GM12864 (cell line): ENCODE measurements at places on chromosomes 7 and 10.
A peak's percentile ranks its signal among the peaks of the same experiment; 100 is the strongest.

DNA sequence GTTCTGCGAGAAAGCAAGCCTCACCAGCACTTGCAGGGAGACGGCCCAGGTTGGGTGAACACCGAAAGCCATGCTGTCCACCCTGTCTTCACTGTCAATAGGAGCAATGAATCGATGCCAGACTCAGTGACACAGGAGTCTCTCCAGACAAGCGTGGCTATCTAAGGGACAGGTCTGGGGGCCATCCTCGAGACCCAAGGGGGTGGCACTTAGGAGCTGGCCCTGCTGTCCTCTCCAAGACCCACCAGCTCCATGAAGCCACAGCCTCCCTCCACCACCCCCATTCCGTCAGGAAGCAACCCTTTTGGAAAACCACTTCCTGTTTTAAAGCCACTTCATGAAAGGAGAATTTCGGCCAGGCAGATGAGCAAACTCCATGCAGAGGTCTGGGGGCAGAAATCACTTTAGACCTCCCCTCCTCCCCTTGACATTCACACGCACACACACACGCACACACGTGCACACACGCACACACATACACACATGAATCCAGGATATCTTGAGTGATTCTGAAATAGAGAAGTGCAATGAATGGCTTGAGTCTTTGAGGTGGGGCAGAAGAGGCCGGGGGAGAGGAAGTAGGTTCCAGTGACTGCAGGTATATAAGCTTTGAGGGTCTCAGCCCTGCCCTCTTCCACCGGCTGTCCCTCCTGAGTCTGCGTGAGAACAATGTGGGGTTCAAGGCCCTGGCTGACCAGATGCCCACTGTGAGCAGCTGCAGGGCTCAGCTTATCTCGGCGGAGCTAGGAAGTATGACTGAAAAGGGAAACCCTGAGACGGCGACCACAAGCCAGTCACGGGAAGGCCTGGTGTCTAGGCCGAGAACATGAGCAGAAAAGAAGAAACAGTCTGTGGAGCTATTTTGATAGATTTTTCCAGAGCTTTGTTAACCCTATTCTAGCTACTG, 25.0 kb downstream of the RGS10 start:
- peak; percentile 70 for DNase-seq

GRCh38 chr7:112088484-112089016, 117.6 kb downstream of the DOCK4 start:
- DNase-seq = no peak

- DNase-seq = no peak
Observed at GRCh38 chr7:73496626-73497025, 25.5 kb downstream of the BAZ1B start.

DNA sequence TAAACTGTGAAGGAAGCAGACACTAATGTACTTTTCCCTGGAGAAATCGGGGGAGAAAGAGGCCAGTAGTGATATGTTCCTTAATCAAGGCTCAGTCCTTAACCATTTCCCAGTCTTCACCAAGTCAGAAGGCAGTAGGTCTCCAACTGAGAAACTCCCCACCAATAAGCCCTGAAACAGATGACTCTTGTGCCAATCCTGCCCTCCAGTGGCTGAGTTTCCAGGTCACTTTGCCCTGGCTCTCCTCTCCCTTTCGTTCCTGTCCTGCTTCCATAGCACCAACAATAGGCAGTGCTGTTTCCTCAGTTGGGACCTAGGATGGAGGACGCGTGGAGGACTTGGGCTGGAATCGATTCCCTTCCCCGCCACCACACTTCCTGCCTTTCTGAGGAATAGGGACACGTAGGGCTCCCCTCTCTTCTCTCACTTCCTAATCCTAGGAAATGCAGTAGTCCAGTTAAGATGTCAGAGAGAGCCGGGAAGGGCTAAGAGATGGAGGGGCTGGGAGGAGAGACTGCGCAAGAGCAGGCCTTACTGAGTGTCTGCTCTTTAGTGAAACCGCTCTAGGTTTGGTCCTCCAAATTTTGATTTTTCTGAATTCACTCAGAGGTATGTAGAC, 23.4 kb downstream of the ATOH7 start:
- DNase-seq = no peak

DNA sequence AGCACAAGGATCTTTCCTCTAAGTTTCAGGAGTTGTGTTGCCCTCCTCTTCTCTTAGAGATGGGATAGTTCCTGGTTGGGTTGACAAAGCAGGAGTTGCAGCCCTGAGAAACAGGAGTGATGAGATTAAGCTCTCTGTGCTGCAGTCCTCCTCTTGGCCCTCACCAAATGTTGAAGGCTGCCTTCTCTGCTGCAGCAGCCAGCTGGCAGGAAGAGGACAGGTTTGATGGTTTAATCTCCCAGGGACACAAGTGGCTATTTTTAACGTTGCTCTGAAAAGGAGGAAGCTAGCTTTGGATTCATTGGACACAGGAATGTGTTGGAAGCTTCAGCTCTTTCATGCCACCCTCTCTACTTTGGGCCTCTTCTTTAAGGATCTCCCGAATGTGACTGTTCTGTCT, 9.4 kb downstream of the STRIP2 start:
- DNase-seq = no peak

- no peak for DNase-seq
Observed at GRCh38 chr7:89780291-89780690, 374.0 kb upstream of the STEAP1 start.

- DNase-seq = no peak
Observed at GRCh38 chr7:118350260-118350659, 125.8 kb downstream of the ANKRD7 start.

- DNase-seq = no peak
Observed at GRCh38 chr7:134792968-134793367, 13.5 kb downstream of the CALD1 start.

- DNase-seq = no peak
Observed at GRCh38 chr10:23047201-23048050, 48.0 kb upstream of the MSRB2 start.

DNA sequence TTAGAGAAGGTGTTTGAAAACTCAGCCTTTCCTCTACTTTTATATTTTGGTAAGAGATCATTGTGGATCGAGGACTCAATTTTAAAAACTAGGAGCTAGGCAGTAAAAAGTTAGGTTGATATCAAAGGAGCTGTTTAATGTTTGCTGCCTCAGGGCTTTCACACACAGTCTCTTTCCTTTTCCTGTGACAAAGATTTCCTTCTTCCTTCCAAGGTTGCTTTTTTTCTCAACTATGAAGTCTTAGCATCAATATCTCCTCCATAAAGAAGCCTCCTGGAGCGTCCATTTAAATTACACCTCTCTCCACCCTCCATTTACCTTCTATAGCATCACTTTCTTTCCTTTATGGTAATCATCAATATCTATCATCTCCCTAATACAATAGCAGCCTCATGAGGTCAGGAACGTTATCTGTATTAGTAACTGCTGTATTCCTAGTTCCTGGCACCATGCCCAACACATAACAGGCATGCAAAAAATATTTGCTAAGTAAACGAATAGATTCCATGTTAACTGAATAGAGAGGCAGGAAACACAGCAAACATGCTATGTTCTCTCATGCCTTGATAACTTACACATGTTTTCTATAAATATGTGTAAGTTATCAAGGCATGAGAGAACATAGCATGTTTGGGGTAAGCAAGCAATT, 48.5 kb downstream of the GNAT3 start:
- DNase-seq = no peak

DNA sequence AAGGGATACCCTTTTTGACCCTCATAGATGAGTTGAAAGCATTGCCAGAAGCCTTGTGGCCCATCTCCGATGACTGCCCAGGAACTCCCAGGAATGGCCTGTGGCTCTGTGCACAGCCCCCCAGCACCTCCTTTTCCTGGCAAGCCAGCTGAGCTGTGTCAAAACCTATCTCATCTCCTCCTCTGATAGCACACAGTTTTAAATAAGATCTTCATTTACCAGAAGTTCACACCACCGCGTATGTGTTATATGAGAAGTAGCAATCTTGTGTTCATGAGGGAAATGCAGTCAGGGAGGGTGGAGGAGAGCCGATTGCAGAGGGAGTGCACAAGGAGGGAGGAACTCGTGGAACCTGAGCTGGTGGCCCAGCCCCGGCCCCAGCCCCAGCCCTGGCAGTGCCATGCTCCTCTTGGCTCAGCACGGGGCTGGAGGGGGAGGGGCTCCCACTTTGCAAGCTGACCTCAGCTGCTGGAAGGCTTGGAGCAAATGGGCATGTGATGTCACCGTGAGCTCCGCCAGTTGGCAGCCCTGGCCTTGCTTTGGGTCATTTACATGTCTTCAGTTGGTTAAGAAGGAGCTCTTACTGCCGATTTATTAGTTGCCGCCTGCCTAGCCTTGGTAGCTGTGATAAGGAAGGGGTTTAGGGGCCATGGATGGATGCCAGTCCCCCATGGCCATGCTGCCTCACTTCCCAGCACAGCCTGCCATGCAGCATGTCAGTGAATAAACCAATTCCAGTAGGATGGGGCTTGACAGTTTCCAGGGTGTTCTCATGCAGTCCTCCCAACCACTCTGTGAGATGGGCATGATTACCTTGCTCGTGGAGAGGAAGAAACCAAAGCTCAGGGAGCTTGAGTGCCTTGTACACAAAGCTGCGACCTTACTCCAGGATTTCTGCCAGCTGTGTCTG, 20.0 kb downstream of the UNC5B start:
- DNase-seq = no peak

GRCh38 chr7:106619213-106619612, 41.7 kb downstream of the CCDC71L start:
- no peak for DNase-seq
